Cardiac septum (tissue), 1 donor: ENCODE measurements at places on chromosomes 5 and 9.

GRCh38 chr5:170426149-170426767 lies 37.1 kb upstream of the KCNMB1 start:
- no peak for DNase-seq

DNA sequence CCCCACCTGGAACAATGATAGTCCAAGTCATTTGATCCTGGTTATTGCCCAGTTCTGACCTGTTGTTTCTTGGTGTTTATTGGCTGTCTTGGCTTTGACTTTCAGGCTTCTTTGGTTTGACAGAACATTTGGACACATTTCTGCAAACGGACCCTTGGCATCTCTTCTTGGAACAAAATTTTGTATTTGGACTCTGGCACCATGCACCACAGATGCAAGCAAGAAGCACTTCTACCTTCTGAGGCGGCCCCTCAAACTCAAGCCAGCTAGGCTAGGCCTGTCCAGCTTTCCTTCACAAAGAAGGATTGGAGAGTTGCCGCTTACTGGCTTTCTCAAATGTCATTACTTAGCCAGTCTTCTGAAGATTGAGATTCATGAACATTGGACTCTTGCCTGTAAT lies 23.1 kb upstream of the FGF10 start:
- no peak for DNase-seq

DNA sequence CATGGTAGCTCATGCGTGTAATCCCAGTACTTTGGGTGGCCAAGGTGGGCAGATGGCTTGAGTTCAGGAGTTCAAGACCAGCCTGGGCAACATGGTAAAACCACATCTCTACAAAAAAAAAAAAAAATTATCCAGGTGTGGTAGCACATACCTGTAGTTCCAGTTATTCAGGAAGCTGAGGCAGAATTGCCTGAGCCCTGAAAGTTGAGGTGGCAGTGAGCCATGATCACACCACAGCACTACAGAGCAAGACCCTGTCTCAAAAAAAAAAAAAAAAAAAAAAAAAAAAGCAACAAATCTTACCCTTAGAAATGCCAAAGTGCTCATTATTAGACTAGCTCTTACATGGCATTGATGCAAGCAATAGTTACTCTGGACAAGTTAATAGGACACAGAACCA lies 724.9 kb downstream of the MAT2B start:
- DNase-seq = no peak

- DNase-seq = no peak
These were observed 1.5 kb downstream of the RORB start for GRCh38 chr9:74498621-74499095.

GRCh38 chr9:133888048-133888808 lies 103.9 kb downstream of the VAV2 start:
- no peak for DNase-seq

DNA sequence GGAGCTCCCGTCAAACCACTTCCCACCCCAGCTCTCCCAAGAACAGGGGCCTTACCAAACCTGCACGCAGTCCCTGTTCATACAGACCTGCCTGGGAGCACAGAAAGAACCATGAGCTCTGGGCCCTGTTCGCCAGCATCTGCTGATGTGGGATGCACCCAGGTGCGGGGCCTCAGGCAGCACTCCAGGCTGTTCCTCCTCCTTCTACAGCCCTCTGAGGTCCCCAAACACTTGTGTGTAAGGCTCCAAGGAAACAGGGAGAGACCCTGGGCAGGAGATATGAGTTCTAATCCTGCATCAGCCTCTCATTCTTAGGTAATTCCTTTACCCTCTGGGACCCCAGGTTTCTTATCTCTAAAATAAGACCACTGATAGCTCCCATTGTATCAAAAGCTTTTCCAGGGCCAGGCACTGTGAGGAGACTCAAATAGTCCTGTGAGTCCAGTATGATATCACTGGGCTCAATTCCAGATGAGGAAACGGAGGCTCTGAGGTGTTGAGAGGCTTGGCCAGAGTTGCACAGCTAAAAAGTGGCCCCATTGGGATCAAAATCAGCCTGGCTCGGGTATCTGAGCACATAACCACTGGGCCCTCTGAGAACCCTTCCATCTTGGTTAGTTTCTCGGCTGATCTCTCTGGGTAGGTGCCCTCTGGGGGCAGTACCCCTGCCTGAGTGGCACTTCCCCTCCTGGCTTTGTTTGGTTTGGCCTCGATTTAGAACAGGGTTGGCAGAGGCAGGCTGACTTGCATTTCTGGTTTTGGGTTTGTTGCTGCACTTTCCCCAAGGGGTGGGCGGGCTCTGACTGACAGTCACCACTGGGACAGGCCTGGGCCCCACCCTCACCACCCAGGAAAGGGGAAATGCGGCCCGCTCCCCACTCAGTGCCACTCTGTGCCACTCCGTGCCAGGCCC lies 116.8 kb downstream of the RGS3 start:
- DNase-seq = peak; percentile 94

- DNase-seq = no peak
These were observed 39.8 kb upstream of the NOTCH1 start for GRCh38 chr9:136585531-136586120.

GRCh38 chr9:33263131-33264002 lies 1.1 kb downstream of the BAG1 start:
- no peak for DNase-seq

DNA sequence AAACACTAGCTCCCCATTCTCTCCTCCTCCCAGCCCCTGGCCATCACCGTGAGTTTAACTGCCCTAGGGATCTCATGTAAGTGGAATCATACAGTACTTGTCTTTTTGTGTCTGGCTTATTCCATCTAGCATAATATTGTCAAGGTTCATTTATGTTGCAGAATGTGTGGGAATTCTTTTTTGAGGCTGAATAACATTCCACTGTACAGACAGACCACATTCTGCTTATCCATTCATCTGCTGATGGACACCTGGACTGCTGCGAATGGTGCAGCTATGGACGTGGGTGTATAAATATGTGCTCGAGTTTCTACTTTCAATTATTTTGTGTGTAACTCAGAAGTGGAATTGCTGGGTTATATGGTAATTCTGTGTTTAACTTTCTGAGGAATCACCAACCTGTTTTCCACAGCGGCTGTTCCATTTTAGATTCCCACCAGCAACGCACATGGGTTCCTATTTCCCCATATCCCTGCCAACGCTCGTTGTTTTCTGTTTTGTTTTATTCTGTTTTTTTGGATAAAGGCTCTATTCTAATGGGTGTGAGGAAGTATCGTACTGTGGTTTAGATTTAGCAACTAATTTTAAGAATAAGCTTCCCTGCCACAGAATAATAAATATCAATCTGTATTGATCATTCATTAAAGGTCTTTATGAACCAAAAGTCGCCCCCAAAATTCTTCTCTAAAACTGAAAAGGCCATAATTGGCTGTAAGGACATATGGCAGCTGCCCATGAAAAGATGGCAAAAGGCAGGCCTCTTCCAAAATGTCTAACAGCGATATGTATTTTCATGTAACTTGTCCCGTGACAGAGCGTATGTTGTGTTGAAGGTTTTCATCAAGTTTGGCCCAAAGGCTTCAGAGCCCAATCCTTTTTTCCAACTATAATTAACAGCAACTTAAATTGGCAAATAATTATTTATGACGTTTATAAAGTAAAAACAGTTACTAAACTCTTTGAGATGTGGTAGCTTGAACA lies 70.3 kb downstream of the DAP start:
- DNase-seq = no peak
